ENCODE measurements at places on chromosomes 3 and 15.

DNA sequence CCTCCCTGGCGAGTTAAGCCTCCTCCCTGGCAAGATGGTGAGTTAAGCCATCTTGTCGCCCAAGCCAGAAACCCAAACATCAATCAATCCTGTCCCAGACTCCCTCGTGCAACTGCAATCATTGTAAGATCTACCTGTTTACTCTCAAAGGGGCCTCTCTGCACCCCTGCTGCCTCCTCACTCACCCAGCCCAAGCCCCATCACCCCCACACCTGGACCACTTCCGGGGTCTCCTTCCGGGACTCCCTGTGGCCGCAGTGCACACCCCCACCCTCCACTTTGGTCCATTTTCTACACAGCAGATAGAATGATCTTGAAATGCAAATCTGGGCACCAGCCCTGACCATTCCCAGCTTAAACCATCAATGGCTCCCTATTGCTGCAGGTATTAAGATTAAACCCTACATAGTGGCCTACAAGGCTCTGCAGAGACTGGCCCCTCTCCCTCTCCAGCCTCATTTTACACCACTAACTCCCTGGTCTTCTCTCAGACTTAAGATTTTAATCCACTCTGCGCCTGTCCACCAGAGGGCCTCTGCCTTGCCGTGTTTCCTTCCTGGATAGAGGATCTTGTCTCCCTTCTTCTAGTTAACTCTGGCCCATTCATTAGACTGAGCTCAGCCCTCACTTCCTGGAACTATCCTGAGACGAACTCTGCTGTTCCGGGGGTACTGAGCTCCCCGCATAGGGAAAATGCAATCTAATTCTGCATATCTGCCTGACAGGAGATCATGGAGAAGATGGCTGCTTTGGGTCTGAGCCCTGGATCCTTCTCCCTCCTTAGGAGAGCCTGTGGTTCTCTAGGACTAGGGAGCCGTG lies 41.9 kb upstream of the SLC6A1 start:
- DNase-seq: peak; percentile 54

DNA sequence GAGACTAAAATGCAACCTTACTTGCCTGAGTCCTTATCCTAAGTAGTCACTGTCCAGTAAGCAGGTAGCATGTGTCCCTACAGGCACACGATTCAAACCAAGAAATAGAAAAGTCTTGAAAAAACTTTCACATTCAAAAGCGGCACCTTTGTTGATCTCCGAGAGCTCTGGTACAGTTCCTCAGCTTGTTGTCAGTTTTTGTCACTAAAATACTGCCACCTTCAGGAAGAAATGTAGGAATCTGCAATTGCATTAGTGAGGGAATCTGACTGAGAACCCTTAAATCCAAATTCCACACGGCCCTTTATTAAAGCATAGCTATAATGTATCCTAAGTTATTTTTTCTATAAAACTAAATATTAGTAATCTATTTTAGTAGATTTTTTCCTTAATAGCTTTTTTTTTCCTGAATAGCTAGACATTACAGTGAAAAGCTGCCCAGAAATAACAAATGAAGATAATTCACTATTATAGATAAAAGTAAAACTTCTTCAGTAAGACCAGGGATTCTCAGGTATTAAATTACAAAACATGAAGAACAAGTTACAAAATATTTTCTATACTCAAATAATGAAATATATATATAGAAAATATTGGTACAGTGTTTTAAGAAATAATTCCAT lies 44.0 kb downstream of the CCDC54 start:
- DNase-seq: peak; percentile 50

GRCh38 chr3:111368056-111368455 lies 173.9 kb upstream of the CD96 start:
- no peak for DNase-seq

GRCh38 chr3:99376926-99377325 lies 261.5 kb upstream of the COL8A1 start:
- no peak for DNase-seq

DNA sequence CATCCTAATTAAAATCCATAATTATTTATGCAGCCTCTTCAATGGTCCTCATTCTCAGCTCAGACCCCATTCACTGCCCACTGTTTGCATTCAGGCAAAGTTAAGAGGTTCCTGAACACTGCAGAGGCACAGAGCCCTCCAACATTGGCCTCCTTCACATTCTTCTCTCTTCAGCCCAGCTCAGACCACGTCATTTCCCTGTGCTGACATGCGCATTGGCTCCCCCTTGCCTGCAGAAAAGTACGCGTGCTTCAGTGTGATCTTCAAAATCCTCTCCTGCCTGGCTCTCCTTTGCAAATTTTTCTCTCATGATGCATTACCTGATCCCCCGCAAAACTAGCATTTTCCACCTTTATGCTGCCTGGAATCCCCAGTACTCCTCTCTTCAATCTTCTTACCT lies 552.3 kb downstream of the NTRK3 start:
- no peak for DNase-seq

DNA sequence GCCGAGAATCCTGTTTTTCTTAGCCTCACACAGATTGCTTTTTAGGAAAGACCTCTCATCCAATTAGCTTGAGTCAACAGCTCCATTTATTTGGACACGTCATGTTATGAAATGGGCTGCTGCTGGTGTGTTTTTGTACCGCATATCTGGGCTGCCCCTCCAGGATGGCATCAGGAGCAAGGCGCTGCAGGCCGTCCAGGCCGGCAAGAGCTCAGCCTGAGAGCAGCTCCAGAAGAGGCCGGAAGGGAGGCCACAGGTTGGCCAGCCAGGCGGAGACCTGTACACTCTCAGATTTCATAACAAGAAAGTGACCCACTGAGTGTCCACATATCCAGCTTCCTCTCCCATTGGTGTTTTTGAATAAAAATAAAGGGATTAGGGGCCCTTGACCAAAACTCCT lies 28.3 kb downstream of the FOXL2NB start:
- DNase-seq: no peak

DNA sequence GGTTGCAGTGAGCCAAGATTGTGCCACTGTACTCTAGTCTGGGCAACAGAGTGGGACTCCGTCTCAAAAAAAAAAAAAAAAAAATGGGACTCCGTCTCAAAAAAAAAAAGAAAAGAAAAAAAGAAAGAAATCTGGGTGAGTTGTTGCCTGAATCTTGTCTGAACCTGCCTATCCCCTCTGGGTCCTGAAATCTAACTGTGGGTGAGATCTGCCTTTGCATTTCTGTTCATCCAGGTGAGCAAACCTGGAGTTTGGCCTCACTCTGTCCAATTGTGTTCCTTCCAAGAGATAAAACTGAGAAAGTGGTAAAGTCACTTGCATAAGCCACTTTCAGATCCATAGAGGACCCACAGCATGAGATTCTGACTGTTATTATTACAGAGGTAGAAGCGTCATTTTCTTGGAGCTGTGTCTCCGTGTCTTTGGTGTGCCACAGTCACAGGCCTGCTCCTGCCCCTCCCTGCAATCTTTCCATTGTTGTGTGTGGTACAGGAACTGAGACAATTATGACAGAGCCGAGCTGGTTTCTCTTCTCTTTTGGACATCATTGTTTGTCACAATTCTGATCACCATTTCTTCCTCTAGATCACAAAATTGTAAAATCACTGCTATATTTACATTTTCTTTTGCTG lies 235.9 kb downstream of the LPP start:
- DNase-seq: peak; percentile 93

GRCh38 chr3:196927571-196928453 lies 14.5 kb downstream of the NCBP2 start:
- peak; percentile 61 for DNase-seq

- no peak for DNase-seq
These were observed 30.9 kb downstream of the MAP6D1 start for GRCh38 chr3:183794452-183794851.

DNA sequence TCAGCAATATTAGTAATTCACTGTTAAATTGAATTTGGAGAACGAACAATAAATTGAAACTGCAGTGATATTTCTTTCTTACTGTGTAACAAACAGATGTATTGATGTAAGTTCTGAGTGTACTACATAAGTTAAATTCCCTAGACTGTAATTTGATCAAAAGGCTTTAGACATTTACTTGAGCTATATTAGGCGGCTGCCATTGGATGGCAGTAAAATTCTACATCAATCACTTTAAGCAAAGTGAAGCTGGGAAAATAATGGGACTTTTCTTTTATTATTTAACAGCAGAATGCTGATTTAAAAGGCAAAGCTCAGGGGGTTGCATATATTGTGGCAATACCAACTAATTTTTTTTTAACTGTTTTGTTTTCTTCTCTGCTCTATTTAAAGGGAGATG lies 212.6 kb upstream of the PLSCR5 start:
- no peak for DNase-seq

DNA sequence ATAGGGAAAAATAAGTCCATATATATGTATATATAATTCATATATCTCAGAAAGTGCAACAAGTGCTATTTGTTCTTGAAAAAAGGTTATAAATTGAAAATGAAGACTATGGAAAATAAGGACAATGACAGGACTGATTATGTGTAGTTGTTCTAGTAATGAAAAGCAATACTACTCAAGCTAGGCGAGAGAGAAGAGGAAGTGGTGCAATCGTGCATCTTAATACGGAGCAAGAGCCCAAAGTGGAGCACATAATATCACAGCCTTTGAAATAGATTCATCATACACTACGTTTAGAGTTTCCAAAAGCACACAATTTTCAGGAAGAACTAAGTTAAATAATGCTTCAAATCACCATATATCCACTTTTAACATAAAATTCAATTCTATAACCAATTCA lies 87.9 kb downstream of the ULK4 start:
- DNase-seq: peak; percentile 2

- DNase-seq: no peak
These were observed 3.9 kb upstream of the PARP14 start for GRCh38 chr3:122676759-122677158.

DNA sequence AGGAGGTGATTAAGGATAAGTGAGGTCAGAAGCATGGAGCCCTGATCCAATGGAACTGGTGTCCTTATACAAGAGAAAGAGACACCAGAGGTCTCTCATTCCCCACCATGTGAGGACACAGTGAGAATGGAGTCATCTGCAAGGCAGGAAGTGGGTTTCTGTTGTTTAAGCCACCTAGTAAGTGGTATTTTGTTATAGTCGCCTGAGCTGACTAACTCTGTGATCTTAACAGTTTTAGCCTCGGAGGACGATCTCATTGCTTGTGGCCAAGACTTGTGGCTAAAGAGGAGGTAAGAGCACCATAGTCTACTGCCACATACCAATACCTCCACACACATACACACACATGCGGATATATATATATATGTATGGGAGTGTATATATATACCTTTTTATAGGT lies 73.8 kb downstream of the MCTP2 start:
- no peak for DNase-seq

- no peak for DNase-seq
These were observed 289.2 kb upstream of the CHRM5 start for GRCh38 chr15:33679061-33679460.

DNA sequence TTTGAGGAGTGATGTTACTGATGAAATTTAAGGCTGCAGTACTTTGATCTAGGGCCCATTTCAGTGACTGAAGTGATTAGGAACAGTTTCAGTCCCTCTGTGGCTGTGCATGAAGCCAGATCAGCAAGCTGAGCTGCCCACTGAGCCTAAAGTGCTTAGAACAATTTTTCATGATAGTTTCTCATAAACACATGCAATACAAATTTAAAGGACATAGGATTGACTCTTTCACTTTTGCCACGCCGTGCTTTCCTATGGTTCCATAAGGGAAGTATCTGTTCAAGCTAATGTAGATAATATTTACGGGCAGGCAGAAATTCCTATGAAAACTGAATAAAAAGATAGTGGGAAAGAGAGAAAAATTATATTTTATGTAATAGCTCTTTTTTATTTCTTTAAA lies 10.6 kb downstream of the ANKUB1 start:
- peak; percentile 28 for DNase-seq

- no peak for DNase-seq
These were observed 50.2 kb upstream of the TNFSF10 start for GRCh38 chr3:172573422-172573821.

- DNase-seq: no peak
These were observed 48.6 kb downstream of the FOXL2 start for GRCh38 chr3:138898301-138898700.

GRCh38 chr15:51492528-51492927 lies 130.0 kb downstream of the DMXL2 start:
- DNase-seq: no peak

DNA sequence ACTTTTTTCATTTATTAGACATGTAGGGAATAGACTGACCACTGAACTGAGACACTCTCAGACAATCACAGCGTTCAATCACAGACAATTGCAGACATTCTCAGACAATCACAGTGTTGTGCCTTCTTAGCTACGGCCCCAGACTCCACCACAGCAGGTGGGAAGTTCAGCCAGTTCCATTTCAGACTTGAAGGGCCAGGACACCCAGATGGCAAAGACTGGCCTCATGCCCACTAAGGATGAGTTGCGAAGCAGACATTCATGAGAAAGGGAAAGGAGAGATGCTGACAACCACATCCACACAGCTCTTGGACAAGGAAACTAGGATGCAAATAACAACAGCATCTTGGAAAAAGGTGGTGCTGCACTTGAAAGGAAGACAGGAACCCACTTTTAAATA lies 21.9 kb upstream of the ALDH1L1 start:
- no peak for DNase-seq

DNA sequence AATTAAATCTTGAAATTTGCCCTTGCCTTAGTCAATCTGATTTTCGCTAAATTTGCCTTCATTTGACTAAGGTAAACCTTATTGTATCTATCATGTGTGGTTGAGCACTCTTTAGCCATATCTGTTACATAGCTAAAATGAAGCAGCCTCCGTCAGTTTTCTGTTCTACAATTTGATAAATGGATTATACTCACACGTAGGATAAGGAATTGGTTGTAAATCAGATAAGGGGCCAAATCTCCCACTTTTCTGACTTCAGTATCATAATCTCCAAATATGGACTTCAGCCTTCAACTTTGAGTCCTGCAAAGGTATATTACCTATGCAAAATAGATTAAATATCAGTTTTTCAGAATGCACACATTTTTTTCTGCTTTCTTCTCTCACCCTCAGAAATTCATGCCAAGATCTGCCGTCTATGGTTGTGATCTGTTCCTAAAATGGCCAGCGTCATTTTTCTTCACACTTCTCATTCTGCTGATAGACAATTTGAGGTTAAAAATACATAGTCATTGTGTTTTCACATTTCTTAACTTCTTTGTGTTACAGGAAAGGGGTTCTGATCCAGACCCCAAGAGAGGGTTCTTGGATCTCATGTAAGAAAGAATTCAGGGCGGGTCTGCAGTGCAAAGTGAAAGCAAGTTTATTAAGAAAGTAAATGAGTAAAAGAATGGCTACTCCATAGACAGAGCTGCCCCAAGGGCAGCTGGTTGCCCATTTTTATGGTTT lies 36.9 kb downstream of the RAB8B start:
- DNase-seq: peak; percentile 51

Data from suppressor macrophage treated with lipopolysaccharide for 1 hour (primary cell).